ENCODE measurements at places on chromosomes 13 and 19.

GRCh38 chr13:69468624-69469023 is 639.0 kb upstream of the ATXN8OS start:
- no peak for DNase-seq

GRCh38 chr13:79447741-79448140 is 33.2 kb upstream of the NDFIP2 start:
- no peak for DNase-seq

GRCh38 chr13:42612021-42612765 is 38.2 kb downstream of the TNFSF11 start:
- no peak for DNase-seq

- no peak for DNase-seq
These were observed 245.3 kb downstream of the PCCA start for GRCh38 chr13:100334214-100334613.

GRCh38 chr19:16258440-16258903 is 60.8 kb downstream of the AP1M1 start:
- no peak for DNase-seq

DNA sequence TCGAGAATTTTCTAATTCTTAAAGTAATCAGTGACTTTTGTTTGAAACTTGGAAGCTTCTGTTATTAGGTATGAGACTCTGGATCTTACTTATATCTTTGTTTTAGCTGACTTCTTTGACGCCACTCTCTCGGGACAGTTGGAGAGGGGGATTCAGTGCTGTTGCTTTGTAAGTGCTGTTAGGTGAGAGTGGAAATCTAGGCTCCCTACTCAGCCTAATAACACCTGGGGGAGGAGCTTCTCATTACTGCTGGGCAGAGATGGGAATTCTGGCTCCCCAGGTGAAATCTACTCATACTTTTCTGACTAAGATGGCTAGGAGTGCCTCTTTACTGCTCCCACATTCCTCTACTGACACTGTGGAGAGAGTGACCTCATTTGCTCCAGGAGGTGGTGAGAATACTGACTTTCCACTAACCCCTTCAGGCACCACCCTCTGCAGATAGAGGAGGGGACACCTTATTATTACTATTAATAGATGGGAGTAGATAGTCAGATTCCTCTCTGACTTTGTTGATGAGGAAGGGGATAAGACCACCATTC is 324.9 kb upstream of the SPRY2 start:
- DNase-seq: no peak

GRCh38 chr13:45941261-45941660 is 89.7 kb upstream of the SIAH3 start:
- no peak for DNase-seq

DNA sequence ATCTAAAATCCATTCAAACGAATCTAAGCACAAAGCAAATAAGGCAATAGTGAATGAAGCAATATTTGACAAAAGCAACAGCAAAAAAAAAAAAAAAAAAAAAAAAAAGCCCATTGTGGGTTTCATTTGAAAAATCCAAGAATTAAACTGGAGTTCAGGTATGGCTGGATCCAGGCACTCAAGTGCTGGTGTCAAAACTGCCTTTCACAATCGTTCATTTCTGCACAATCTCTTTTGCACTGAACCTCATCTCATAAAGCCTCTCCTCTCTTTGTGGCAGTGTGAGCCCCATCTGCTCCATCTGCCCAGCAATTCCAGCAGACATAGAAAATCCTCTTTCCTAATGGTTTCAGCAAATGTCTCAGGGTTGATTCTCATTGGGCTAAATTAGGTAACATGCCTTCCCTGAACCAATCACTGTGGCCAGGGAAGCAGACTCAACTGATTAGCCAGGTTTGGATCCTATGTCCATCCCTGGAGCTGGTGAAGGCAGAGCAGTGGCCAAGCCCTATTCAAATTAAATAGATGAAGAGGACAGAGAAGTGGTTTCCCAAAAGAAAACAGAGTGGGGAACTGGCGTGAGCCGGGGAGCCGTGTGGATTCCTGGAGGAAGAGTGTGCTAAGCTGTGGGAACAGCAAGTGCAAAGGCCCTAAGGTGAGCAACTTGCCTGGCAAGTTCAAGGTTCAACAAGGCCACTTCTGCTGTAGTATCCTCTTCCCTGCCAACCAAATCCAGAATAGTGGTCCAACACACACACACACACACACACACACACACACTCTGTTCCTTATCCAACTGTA is 1.2 kb upstream of the HIF3A start:
- DNase-seq: no peak

GRCh38 chr19:31947436-31948115 is 397.8 kb upstream of the ZNF507 start:
- DNase-seq: no peak

- no peak for DNase-seq
These were observed 240.9 kb upstream of the RFC3 start for GRCh38 chr13:33577007-33577406.

DNA sequence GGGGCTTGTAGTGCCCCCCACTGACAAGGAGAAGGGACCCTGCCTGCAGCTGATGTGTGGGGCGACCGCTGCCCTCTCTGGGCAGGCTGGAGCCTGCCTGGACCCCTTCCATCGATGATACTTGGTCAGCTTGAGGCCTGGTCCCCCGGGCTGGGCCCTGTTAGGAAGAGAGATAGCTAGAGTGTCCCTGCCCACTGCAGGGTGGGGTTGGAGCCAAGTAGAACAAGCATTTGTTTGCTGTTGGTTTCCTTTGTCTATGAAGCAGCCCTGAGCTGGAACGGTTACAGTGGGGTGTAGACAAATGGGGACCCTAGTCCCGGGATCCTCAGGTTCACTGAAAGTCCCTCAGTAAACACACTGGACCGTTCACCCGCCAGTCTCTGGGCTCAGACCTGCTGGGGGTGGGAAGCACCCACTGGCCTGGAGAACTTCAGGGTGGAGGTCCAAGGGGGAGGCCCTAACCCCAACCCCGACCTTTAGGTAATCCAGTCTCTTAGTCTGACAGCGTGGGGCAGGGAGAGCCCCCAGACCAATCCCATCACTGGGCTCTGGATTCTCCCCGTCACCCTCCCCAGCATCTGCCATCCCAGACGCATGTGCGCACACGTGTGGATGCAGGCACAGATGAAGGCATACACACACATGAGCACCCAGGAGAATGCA is 204.8 kb upstream of the ZNF536 start:
- DNase-seq: no peak

- no peak for DNase-seq
These were observed 1030.0 kb upstream of the PRR20A start for GRCh38 chr13:56110751-56111150.

- no peak for DNase-seq
These were observed 10.4 kb upstream of the MAP2K2 start for GRCh38 chr19:4134351-4134750.

DNA sequence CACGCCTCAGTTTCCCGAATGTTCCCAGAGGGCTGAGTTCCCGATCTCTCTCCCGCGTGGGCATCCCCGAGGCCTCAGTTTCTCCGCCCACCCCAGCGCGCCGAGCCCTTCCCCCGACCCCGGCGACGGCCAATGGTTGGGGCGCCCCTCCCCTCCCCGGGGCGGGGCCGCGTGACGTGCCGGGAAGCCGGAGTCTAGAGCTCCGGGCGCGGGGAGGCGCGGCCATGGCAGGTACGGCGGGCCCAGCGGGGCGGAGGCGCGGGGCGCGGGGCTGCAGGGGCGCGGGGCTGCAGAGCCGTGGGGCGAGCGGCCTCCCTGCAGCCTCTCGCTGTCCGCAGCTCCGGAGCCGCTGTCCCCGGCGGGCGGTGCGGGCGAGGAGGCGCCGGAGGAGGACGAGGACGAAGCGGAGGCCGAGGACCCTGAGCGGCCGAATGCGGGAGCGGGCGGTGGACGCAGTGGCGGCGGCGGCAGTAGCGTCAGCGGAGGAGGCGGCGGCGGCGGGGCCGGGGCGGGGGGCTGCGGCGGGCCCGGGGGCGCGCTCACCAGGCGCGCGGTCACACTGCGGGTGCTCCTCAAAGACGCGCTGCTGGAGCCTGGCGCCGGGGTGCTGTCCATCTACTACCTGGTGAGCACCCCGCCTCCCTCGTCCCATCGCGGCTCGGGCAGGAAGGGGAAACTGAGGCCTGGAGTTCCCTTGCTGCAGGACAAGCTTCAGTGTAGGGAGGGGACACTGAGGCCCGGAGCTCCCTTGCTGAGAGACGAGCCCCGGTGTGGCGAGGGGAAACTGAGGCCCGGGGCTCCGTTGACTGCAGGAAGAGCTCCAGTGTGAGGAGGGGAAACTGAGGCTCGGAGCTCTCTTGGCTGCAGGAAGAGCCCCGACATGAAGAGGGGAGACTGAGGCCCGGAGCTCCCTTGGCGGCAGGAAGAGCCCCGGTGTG is at the start of gene MPND:
Gene MPND, plus strand, starts transcription at position 193 of the 938 bp plus-strand sequence. Its CDS starts 32 bp downstream, at position 225.
- peak; percentile 83 for DNase-seq

DNA sequence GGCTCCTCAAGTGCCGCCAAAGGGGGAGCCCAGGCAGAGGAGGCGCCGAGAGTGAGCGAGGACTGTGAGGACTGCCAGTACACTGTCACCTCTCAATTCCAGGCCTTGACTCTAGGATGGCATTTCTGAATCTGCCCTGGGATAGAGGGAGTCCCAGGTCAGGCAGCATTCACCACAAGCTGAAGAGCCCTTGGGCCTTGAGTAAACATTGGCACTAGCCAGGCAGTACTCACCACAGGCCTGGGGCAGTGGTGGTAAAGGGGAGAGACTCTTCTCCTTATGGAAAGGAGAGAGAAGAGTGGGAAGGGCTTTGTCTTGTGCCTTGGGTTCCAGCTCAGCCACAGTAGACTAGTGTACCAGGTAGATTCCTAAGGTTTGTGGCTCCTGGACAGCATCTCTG is 39.7 kb upstream of the HTR2A start:
- DNase-seq: no peak

DNA sequence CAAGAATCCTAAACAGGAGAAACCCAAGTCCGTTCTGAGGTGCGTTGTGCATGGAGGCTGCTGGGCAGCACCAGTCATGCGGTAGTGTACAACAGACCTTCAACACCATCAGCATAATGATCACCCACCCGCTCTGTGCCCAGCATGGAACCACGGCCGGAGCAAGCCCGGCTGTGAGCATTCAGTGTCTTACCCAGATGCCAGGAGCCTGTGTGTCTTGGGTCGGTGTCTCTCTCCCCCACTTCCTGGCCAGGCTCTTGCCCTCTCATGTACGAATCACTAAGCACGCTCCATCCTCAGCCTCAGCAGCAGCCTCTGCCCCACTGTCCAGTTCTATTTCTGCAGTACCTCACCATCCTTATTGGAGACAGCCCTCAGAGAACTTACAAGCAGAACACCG is 231.6 kb upstream of the IRS2 start:
- DNase-seq: no peak

DNA sequence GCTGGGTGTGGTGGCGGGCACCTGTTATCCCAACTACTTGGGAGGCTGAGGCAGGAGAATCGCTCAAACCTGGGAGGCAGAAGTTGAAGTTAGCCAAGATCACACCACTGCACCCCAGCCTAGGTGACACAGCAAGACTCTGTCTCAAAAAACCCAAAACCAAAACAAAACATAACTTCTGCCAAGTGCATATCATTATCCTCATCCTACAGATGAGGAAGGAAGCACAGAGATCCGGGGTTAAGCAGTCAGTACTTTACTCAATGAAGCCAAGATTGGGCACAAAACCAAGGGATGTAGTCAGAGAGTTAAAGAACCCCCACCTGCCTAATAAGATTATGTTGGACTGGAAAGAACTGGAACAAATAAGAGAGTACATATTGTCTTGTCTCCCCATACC is 5.5 kb upstream of the TMTC4 start:
- DNase-seq: no peak

DNA sequence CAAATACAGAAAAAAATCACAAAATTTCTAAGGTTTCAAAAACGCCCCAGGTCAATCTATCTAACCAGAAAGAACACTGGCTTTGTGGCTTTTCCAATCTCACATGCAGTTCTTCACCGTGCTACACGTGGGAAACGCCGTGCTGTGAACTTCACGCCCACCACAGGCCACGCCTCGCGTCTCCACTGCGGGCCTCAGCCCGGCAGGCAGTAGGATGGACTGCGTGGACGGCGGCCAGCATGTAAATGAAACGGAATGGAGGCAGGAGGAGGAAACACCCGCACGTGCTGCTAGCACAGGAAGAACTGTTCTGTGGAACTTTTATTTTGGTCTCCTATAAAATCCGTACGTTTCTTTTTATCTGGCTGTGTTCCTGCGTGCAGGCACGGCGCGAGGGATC is 23.8 kb downstream of the ZNF787 start:
- DNase-seq: no peak

- DNase-seq: no peak
These were observed 136.4 kb downstream of the STOML3 start for GRCh38 chr13:38854226-38854625.

GRCh38 chr19:46962030-46962570 is 57.5 kb upstream of the NPAS1 start:
- no peak for DNase-seq

GRCh38 chr13:45446181-45446580 is 18.6 kb upstream of the COG3 start:
- DNase-seq: no peak

DNA sequence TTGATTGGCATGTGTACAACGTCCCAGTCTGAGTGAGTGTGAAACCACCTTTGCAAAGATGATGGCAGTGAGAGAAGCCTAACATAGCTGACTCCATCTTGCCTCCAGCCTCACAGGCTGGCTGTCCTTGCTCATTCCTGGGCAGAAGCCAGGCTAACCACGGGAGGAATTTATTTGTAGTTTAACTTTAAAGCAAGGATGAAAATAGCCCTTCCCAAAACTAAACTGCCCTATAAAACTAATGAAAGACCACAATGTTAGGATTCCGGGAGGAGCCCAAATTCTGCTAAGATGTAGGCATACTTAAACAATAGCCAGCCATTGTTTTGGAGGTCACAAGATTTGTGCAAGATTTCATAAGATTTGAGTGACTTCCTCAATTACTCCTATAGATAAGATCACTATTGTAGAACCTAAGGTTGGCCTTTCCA is 96.6 kb upstream of the LSM14A start:
- DNase-seq: no peak

All from stimulated activated CD8-positive, alpha-beta memory T cell treated with anti-CD3 and anti-CD28 coated beads, Interleukin-4, amount 100 ng/mL, for 1 hour (primary cell).